ENCODE measurements at places on chromosomes 7 and 10. TPM values are rescaled to one million over a fixed set of nuclear protein-coding genes. Genes with fewer than 3 reads are reported as not detected.

GRCh38 chr10:75825235-75825634 is 393.8 kb downstream of the LRMDA start:
- no peak for DNase-seq
- H3K36me3 ChIP-seq = no peaks in the 10 kb centered on the region
- H3K4me1 ChIP-seq = no peaks in the 10 kb centered on the region
- H3K4me3 ChIP-seq = no peak overlapping the region
- no peaks in the 10 kb centered on the region for H3K27me3 ChIP-seq

GRCh38 chr7:40516376-40516775 is 381.6 kb downstream of the SUGCT start:
- DNase-seq = no peak

- no peak overlapping the region for H3K4me3 ChIP-seq
- H3K4me1 ChIP-seq = no peaks in the 10 kb centered on the region
- no peak for DNase-seq
- no peak overlapping the region for H3K27ac ChIP-seq
- H3K36me3 ChIP-seq = no peaks in the 10 kb centered on the region
Measured at GRCh38 chr10:128443925-128444518, 317.8 kb upstream of the MKI67 start.

DNA sequence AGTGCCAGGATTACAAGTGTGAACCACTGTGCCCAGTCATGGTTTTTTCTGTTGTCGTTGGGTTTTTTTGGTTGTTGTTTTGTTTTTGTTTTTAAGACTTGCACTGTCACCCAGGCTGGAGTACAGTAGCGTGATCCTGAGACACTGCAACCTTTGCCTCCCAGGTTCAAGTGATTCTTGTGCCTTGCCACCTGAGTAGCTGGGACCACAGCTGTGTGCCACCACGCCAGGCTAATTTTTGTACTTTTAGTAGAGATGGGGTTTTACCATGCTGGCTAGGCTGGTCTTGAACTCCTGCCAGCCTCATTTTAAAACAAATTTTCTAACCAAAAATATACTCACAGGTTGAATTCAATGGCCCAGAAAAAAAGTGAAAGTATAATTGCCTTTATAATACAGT is 174.1 kb downstream of the AHR start:
- H3K4me1 ChIP-seq = no peaks in the 10 kb centered on the region
- H3K27ac ChIP-seq = no peak overlapping the region
- H3K4me3 ChIP-seq = no peak overlapping the region
- H3K36me3 ChIP-seq = no peaks in the 10 kb centered on the region

DNA sequence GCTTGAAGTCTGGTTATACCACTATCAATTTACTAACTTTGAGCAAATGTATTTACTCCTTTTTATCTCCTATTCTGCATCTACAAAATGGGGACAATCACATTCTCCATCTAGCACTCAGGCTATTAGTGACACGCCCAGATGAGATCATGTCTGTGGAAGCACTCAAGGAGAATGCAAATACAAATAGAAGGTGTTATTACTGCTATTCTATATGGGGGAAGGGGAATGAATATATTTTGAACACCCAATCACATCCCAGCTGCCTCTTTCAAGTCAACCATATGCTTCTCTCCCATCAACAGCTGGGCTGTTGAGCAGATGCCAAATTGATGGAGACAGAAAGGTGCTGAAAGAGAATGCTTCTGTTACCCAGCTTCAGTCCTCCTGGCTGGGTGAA is 23.5 kb downstream of the SGMS1 start:
- no peak overlapping the region for H3K4me3 ChIP-seq
- DNase-seq = no peak
- no peaks in the 10 kb centered on the region for H3K36me3 ChIP-seq
- H3K4me1 ChIP-seq = peaks cover 21% of the 10 kb centered on the region
- no peak overlapping the region for H3K27ac ChIP-seq

- no peak overlapping the region for H3K27ac ChIP-seq
- no peak overlapping the region for H3K4me3 ChIP-seq
- DNase-seq = no peak
- no peaks in the 10 kb centered on the region for H3K27me3 ChIP-seq
- H3K4me1 ChIP-seq = no peaks in the 10 kb centered on the region
- H3K36me3 ChIP-seq = peaks cover 26% of the 10 kb centered on the region
Measured at GRCh38 chr10:92559046-92559445, 14.8 kb downstream of the IDE start.

PLCE1 gene
- not detected for total RNA-seq

INA gene
- not detected for total RNA-seq

GIMAP2 gene
- 65.1 TPM for total RNA-seq
